Activated naive CD4-positive, alpha-beta T cell treated with anti-CD3 and anti-CD28 coated beads, Interleukin-2, amount 10 ng/mL, durations not matched to agents 5 hours and 36 hours (primary cell): ENCODE measurements at places on chromosomes 3 and 15. TPM values are rescaled to one million over a fixed set of nuclear protein-coding genes. Genes with fewer than 3 reads are reported as not detected.

SV2B gene
- total RNA-seq = 0.18 TPM

P2RY14 gene
- total RNA-seq = 0.51 TPM

CEP97 gene
- 21.4 TPM for total RNA-seq

SLC28A1 gene
- total RNA-seq = not detected

GUCA1C gene
- total RNA-seq = not detected

SLC7A14 gene
- total RNA-seq = not detected

CLDN1 gene
- not detected for total RNA-seq

PLCB2 gene
- total RNA-seq = 182 TPM

DNAJA4 gene
- total RNA-seq = 24.2 TPM

POLQ gene
- total RNA-seq = 18.7 TPM

WDR6 gene
- total RNA-seq = 162 TPM

RASL12 gene
- total RNA-seq = not detected

C3orf49 gene
- total RNA-seq = not detected

GOLGA8R gene
- total RNA-seq = 2.1 TPM

SCG3 gene
- total RNA-seq = not detected

AQP9 gene
- not detected for total RNA-seq

CAMKV gene
- not detected for total RNA-seq

KCNMB2 gene
- not detected for total RNA-seq

TMCO5A gene
- total RNA-seq = not detected

IQCF5 gene
- total RNA-seq = not detected

FRMD5 gene
- total RNA-seq = not detected

SH2D7 gene
- total RNA-seq = not detected

NOX5 gene
- not detected for total RNA-seq

UROC1 gene
- total RNA-seq = not detected

PLEKHO2 gene
- total RNA-seq = 22.2 TPM
